Activated CD4-positive, alpha-beta T cell treated with anti-CD3 and anti-CD28 coated beads for 24 hours (primary cell): ENCODE measurements at places on chromosomes 11 and 22.

- DNase-seq: no peak
Observed at GRCh38 chr11:45234306-45235006, 51.7 kb downstream of the SYT13 start.

DNA sequence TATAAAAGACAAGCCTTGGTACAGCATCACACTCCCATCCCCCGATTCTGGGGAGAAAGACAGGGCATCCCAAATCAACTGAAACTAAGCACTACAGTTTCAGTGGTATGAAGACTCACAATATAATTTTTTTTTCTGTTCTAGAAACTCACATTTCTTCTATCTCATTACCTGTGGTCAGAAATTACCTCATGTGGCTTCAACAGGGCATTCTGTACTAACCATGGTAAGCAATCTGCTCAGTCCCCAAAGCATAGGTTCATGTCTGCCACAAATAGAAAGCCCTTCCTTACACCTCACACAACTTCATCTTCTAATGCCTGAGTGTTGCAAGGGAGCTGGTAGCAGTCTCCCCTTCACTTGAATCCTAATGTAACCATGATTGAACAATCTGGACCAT lies 147.4 kb upstream of the POU2AF2 start:
- DNase-seq: no peak

DNA sequence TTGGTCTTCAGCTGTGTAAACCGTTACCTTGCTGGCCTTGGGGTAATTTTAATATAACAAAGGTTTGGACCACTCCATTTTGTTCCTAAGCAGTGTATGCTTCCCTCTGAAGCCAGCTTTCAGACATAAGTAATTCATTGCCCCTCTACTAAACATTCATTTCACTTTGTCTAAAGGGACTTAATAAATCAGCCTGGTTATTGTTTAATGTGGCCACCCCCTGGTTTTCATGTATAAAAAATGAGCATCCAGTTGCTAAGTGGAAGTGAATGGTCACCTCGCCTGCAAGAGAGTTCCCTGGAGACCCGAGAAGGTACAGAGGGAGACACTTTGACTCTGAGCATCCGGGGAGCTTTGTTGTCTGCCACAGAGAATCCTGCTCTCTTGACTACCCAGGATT lies 3.9 kb downstream of the ABTB2 start:
- no peak for DNase-seq

DNA sequence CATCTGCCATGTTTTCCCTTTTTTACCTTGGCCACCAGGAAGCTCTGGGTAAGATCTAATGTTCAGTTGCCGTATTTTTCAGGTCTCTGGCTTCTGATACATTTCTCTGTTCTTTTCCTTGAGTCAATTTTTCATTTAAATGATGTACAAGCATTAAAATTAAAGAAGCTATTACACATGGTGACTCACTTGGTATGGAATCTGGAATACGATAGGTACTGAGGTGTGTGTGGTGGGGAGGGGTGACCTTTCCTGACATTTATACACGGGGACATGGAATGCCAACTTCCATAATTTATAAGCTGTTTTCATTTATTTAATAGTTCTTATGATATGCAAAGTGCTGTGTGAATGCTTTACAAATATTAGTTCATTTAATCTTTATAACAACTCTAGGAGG lies 47.8 kb upstream of the ALX4 start:
- no peak for DNase-seq

DNA sequence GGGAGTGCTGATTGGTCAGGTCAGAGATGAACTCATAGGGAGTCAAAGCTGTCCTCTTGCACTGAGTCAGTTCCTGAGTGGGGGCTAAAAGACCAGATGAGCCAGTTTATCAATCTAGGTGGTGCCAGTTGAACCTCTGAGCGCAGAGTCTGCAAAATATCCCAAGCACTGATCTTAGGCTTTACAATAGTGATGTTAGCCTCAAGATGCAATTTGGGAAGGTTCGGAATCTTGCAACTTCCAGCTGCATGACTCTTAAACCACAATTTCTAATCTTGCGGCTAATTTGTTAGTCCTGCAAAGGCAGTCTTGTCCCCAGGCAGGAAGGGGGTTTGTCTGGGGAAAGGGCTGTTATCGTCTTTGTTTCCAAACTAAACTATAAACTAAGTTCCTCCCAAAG lies 92.3 kb upstream of the PARVA start:
- DNase-seq: no peak

GRCh38 chr11:1298695-1299492 lies 10.5 kb downstream of the TOLLIP start:
- no peak for DNase-seq

DNA sequence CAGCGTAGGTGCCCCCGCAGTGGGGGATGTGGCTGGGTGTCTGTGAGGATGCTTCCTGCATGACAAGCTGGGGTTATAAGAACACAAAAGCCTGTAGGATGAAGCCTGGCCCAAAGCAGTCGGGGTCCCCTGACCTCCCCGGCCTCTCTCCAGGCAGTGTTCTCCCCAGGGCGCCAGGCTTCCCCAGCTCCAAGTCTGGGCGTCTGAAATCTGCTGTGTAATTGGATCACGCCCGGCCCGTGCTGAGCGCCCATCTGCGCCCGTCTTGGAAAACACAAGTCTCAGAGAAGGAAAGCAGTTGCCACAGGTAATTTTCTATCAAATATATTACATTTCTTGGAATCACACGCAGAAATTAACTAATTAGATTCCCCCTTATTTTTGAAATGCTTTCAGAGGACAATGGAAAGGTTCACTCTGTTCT lies 233.3 kb downstream of the CTTN start:
- no peak for DNase-seq

DNA sequence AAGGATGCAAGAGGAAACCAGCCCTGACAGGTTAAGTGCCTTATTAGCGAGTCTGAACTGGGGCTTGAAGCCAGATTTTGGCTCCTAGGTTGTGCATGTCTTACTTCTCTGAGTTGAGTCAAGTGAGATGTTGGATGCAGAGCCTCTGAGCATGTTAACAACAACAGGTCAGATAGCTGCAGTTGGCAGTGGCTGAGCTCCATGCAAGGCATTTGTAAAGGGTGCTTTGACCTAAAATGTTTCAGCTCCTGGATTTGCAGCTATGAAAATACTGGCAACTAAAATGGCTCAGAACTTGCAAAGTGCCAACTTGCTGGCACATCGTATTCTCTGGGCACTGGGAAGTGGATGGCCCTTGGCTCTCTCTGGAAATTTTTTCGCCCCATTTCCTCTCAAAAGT lies 16.4 kb upstream of the CSRP3 start:
- DNase-seq: no peak
